ENCODE measurements at places on chromosomes 1 and 21.

- DNase-seq = peak; percentile 87
Observed at GRCh38 chr1:145828367-145829026, 4.5 kb downstream of the POLR3C start.

DNA sequence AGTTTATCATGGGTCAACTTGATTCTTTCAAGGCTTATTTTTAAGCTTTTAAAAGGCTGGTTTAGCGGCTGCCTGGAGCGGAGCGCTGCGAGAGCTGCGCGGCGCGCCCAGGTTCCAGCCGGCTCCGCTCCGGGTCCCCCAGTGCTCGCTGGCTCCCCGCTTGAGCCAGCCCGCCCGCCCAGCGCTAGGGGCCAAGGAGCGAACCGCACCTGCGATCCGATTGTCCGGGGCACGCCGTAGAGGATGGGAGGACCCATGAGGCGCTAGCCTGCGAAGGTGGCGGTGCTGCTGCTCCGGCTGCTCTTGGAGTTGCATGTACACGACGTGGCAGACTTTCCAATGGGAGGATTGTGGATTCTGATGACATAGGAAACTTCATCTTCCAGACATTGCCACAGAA lies 9.9 kb upstream of the CFHR4 start:
- no peak for DNase-seq

GRCh38 chr1:31183927-31184554 lies 55.6 kb downstream of the NKAIN1 start:
- peak; percentile 53 for DNase-seq

- no peak for DNase-seq
Observed at GRCh38 chr1:177884479-177885021, 85.3 kb downstream of the SEC16B start.

DNA sequence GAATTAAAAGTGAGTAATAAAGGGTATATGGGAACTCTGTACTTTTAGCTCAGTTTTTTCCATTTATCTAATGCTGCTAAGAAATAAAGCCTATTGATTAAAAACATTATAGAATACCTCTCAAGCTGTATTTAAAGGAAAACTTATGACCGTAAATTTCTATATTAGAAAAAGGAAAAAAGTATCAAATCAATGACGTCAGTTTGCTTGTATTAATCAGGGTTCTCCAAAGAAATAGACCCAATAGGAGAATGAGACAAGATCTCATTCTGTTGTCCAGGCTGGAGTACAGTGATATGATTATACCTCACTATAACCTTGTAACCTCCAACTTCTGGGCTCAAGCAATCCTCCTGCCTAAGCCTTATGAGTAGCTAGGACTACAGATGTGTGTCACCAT lies 15.4 kb upstream of the LRIF1 start:
- no peak for DNase-seq

GRCh38 chr1:42148166-42148565 lies 5.0 kb upstream of the GUCA2B start:
- DNase-seq = no peak

DNA sequence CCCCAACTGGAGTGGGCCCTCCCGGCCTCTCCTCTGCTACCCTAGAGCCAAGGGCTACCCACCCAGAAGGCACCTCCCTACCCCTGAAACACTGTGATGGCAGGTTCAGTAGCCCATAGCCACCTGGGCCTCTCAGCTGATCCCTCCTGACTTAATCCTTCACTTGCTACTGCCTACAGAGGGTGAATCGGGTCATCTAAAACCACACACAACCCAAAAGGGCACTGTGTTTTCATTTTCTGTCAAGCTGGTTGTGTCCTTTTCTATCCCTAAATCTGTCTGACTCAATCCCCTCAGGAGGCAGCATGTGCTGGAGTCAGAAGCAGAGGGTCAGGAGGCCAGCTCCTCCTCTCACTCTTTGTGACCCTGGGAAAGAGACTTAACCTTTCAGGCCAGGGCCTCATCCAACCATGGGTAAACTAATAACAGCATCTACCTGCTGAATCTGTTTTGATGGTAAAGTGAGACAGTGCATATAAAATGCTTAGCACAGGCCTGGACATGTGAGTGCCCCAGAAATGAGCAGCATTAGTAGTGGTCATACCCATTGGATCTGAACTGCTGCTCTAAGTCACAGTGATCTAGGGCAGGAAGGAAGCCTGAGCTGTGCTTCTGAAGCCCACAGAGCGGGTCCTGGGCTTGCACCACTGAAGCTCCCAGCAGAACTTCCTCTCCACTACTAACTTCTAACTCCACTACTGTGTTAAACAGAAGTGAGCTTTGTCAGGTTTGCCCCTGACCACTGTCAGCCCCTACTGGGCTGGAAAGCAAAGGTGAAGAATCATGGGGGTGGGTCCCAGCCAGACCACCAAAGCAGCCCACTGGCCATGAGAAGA lies 11.0 kb downstream of the PMVK start:
- no peak for DNase-seq

- DNase-seq = peak; percentile 90
Observed at GRCh38 chr1:59967141-59967697, 40.6 kb upstream of the CYP2J2 start.

All from hematopoietic multipotent progenitor cell treated with erythropoietin and hydrocortisone succinate and interleukin-3 and kit ligand, for 8 days (in vitro differentiated cells).